GM13976 (cell line): ENCODE measurements at places on chromosomes 11 and 22.

GRCh38 chr11:19323502-19323901 lies 82.8 kb upstream of the E2F8 start:
- no peak for DNase-seq

GRCh38 chr11:62546244-62546928 lies at the start of gene AHNAK:
AHNAK (minus strand) TSS chr11:62546806; CDS start chr11:62536098, 10,708 bp downstream.
- DNase-seq: peak; percentile 79

- no peak for DNase-seq
Measured at GRCh38 chr11:125052047-125052446, 11.1 kb upstream of the SLC37A2 start.

DNA sequence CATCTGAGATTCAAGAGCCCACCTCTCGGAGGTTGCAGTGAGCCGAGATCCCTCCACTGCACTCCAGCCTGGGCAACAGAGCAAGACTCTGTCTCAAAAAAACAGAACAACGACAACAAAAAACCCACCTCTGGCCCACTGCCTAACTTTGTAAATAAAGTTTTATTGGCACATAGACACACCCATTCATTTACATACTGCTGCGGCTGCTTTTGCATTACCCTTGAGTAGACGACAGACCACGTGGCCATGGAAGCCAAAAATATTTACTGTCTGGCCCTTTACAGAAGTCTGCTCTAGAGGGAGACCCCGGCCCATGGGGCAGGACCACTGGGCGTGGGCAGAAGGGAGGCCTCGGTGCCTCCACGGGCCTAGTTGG lies 47.0 kb downstream of the GRAMD4 start:
- no peak for DNase-seq

DNA sequence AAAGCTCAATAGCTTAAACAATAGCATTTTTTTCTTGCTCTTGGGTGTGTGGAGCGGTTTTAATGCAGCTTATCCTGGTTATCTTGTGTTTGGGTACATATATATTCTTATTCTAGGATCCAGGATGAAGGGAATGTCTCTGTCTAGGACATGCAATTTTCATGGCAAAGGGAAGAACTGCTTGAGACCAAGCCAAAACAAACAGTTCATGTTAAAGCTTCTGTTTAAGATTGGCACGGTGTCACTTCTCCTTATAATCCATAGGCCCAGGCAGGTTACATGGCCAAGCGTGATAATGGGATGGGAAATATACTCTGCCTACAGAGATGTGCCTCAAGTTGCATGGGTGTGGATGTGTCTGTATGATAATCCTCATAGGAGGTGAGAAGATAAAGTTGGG lies 177.1 kb upstream of the PGR start:
- no peak for DNase-seq

DNA sequence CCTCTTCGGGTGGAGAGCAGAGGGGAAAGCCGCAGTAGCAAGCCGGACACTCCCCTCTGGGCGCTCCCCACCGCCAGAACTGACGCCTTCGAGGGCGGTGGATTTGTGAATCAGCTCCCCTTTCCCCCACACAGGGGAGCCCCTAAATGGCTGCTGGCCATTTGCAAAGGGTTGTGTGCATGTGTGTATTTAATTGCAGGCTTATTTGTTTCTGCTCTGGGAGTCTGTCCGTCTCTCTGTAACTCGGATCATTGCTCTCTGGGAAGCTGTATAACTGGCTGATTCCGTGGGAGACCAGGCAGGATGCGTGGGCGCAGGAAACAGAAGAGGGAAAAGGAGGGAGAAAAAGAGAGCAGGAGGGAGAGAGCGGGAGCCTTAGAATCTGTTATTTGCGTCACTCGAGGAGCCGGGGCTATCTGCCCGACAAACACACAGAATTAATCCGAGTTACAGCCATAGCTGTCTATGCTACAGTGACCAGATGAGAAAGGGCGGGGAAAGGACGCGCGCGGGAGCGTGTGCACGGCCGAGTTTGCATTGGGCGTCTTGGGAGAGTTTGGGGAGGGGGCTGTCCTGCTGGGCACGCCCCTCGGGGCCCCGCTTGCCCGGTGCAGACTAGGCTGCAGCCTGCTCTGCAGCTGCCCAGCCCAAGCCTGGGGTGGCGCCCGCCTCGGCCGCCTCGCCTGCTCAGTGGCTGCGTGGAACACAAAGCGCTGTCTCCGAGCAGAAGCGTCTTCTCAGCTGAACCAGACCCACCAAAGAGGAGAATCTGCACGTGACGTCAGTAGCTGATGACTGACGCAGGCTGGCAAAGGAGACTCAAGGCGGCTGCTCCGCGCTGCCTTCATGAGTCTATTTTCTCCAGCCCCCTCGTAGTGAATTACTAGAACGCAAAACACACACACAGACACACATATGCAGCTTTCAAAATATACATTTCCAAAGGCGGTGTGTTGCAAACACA lies 105.3 kb upstream of the HSD17B12 start:
- DNase-seq: no peak

GRCh38 chr22:17980638-17981051 lies 43.7 kb downstream of the MICAL3 start:
- DNase-seq: no peak

- DNase-seq: no peak
Measured at GRCh38 chr11:58731819-58732218, at the start of gene GLYAT. GLYAT (minus strand) TSS chr11:58731943; CDS start chr11:58724496, 7,447 bp downstream.

DNA sequence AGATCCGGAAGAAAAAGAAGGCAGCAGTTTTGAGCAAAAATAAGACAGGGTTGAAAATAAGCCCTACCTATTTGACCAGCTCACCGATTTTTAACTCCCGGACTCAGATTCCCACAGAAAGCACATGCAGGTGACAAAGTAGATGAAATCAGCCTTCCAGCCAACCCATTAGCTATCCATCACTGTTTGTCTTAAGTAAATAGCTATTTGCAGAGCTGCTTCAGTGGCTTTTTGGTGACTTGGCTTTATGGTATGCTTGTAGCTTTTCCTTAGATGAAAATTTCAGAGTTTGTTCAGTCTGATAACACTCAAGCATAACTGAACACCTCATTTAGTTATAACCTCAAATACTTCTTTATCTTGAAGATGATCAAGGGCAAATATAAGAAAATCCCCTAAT lies 192.6 kb downstream of the HIPK3 start:
- DNase-seq: no peak

- DNase-seq: peak; percentile 79
Measured at GRCh38 chr22:38230108-38230825, 28.5 kb downstream of the MAFF start.

DNA sequence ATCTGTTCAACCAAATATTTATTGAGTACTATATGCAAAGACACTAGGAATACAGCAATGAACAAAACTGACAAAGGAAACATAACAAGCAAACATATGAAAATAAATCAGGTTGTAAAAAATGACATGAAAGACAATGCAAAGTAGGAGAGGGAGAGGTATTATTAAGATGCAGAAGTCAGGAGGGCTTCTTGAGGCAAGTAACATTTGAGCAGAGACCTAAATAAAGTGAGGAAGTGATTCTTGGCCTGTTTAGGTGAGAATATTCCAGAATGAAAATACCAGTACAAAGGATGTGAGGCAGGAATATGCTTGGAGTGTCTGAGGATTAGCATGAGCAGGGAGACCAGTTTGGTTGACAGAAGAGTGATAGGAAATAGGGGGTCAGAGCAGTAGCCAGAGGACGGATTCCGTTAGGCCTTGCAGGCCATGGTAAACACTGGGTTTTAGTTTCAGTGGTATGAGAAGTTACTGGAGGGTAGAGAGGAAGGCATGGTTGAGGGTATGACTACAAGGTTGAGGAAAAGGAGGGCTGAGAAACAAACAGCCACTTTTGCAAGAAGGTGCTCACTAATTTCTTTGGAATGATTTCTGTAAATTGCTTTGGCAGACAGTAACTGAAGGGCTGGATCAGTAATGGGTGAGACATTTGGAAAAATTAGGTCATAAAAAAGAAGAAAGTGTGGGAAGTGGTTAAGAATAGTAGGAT lies 191.9 kb downstream of the SWAP70 start:
- DNase-seq: no peak

DNA sequence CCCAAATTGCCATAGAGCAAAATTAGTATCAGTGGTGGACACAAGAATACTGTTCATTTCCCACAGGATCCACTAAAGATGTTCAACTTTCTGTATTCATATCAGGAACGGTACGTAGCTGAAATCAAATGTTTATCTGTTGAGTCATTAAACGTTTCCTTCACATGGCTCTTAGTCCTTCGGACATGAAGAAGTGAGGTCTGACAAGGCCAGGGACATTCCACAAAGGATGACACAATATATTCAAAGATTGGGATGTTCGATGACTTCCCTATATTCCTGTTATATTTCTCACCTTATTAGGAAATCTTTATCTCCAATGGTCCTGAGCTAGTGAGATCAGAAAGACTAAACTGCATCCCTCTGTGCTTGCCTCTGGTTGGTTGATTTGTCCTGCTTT lies 129.0 kb downstream of the ETS1 start:
- no peak for DNase-seq

DNA sequence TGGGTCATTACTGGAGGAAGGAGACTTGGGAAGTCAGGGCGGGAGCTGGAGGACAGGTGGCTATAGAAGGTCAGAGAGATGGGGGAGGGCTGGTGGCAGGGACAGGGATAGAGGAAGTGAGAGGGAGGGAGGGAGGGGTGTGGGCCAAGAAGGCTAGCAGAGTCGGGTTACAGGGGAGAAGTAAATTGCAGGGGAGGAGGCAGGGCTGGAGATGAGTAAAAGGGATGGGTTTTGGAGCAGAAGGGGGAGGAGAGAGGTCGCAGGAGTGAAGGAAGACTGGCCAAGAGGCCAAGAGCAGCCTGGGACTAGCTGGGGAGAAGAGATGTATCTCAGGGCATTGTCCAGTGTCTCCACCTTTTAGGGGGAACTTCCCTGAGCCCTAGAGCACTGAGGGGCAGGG lies 33.0 kb downstream of the LRRC10B start:
- peak; percentile 68 for DNase-seq

GRCh38 chr11:96207459-96208449 lies 135.2 kb downstream of the MAML2 start:
- no peak for DNase-seq

DNA sequence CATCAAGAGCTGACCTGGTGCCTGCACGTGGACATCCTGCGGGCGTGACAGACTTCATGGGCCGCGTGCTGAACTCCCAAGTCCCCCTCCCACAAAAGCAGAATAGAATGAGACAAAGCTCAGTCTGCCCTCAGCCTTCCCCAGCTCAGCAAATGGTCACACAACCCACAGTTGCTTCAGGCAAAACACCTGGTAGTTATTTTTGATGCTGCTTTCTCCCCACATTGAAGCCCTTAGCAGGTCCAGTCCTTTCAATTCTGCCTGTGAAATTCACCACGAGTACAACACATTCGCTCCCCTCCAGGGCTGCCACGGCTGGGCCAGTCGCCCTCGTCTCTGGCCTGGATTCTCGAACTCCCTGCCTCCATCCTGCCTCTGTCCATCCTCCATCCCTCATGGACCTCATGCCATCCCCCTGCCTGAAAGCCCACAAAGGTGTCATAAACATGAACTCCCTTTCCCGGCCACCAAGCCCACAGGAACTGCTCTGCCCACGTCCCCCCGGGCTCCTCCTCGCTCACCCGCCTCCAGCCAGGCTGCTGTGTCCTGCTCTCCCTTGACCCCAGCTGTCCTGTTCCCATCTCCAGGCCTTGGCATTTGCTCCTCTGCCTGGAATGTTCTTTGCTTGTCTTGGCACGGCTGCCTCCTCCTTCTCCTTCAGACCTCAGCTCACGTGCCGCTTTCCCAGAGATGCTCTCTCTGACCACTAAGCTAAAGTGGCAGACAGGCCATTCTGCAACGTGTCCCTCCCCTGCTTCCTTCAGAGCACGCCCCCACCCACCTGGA lies 42.1 kb downstream of the SCUBE1 start:
- DNase-seq: no peak

GRCh38 chr11:35277827-35278226 lies 138.9 kb downstream of the CD44 start:
- DNase-seq: no peak

DNA sequence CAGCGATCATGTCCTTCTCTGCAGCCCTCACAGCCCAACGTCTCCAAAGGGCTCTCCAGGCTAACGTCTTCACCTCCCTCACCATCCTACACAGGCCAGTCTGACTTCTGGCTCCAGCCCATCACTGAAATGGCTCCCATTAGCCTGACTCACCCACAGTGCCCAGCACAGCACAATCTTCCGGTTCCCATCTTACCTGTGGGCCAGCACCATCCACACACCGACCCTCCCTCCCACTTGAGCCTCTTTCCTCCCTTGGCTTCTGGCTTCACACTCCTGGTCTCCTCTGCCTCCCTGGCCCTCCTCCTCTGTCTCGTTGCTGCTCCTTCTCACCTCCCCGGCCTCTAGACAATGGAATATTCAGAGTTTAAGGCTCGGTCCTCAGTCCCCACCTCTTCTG lies 51.2 kb downstream of the PDE2A start:
- DNase-seq: no peak

- no peak for DNase-seq
Measured at GRCh38 chr11:132334769-132335280, 964.4 kb downstream of the NTM start.

DNA sequence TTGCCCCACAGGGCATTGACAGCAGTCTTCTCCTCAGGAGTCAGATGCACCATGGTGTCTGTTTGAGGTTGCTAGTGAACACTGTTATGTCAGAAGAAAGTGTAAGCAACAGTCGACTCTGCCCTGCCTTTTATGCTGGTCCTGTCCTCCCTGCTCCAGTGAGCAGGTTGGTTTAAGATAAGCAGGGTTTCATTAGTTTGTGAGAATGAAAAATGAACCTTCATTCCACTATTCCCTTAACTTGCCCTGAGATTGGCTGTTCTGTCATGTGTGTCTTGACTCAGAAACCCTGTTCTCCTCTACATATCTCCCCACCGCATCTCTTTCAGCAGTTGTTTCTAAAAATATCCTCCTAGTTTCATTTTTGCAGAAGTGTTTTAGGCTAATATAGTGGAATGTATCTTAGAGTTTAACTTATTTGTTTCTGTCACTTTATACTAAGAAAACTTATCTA lies at the start of gene HBD:
Gene HBD (minus strand): TSS at position 103 of the 454 bp plus-strand sequence. CDS start 50 bp downstream, at position 53.
- DNase-seq: no peak

DNA sequence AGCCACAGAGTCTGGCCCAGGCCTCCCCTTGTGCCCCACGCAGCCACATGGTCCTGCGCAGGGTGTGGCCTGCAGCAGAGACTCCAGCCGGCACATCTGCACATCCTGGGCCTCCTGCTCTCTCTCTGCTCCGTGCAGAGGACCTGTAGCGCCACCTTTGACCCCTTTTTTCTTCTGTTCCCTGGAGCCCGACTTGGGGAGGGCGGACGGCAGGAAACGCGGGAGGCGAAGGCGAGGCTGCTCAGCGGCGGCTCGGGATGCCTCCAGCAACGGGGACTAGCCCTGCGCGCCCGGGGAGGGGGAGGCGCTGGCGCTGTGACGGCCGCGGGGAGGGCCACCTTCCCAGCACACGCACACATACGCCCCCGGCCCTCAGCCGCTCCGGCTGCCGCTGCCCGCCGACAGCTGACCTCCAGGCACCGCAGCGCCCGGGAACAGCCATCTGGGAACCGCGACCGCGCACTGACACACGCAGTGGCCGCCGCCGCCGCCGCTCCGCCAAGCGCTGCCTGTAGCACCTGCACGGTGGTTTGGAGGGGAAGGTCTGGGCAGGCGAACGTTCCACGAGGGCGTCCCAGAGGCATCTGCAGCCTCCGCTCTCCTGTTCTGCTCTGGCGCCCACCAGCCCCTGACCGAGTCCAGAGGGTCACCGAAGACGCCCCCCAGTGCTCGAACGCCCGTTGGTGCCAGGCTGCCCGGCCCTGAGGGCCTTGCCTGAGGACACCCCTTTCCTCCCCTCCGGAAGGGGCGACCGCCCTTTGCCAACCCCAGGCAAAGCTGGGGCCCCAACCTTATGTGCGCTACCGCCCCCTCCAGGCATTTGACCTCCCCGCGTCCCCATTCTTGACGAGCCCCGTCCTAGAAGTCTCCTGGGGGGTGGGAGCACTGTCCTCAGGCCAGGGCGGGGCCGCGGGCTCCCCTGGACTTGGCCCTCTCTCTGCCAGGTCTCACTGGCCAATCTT lies 16.9 kb upstream of the C22orf42 start:
- DNase-seq: no peak

GRCh38 chr22:29799217-29799680 lies 32.1 kb downstream of the UQCR10 start:
- no peak for DNase-seq
